ENCODE measurements at places on chromosomes 1 and 21.

DNA sequence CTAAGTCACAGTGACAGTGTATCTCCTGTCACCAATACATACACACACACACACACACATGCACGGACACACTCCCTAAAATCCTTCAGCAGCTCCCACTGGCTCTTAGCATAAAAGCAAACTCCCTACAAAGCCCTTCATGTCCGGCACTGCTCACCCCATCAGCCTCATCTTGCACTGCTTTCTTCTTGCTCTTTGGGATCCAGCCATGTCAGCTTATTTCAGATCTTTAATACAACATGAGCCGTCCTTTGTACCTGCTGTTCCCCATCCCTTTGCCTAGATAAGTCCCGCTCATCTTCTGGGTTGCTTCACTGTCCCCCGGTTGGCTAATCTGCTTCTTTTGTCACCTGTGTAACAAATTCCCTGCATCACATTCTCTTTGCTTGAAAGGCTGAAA is 82.1 kb upstream of the VAV3 start:
- no peak for DNase-seq

- DNase-seq, result no peak
These were observed 20.8 kb upstream of the SLC35F3 start for GRCh38 chr1:233883671-233884070.

DNA sequence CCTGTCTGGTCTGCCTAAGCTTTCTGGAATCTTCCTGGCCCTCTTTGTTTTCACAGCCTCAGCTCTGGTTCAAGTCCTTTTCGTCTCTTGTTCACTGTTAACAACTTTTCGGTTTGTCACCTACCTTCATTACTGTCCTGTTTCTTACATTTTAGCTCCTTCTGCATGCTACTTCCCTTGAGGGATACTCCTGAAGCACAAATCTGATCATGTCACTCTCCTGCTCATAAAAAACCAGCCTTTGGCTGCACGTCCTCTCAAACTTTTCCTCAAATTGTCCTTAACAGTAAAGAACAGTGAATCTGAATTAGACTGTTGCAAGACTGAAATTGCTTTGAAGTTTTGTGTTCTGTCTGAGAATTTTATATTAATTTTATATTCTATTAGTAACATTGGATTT is 3.3 kb downstream of the RAVER2 start:
- DNase-seq, result no peak

GRCh38 chr21:18913914-18914313 is 510.3 kb upstream of the TMPRSS15 start:
- no peak for DNase-seq

- DNase-seq, result peak; percentile 80
These were observed 54.7 kb downstream of the MEF2D start for GRCh38 chr1:156445789-156446263.

- no peak for DNase-seq
These were observed 218.7 kb downstream of the FMN2 start for GRCh38 chr1:240310226-240310925.

GRCh38 chr1:225572422-225572821 is 80.5 kb downstream of the ENAH start:
- no peak for DNase-seq

GRCh38 chr1:206975306-206975705 is 5.0 kb upstream of the FCAMR start:
- DNase-seq, result no peak

DNA sequence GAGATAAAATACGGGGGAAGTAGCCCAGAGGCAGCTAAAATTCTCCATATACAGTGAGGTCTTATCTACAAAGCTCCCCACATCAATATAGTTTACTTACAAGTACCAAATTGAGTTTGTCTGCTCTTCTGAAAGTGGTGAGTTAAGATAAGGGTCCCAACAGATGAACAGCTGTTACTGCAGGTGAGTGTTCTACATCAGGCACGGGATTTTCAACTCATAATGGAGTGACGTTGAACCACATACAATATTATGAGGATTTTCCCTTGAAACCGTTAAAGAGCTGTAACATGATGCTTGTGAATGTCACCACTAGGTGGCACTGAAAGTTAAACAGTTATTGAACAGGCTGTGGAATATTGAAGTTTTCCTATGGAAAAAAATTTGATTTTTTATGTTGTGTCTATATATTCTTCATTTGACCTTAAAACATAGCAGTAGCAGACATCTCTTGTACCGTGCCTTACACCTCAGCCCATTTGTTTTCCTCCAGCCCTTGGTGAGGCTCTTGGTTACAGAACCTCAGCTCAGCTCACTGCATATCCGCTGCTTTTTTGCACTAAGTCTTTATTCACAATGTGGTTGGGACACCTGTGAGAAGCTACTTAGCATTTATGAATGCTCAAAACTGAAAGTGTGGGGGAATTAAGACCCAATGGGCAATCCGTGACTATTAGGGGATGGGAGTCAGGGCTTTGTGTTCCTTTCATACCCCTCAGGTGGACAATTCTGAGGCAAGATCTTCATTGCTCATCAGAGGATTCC is 23.2 kb downstream of the CD1D start:
- peak; percentile 55 for DNase-seq

DNA sequence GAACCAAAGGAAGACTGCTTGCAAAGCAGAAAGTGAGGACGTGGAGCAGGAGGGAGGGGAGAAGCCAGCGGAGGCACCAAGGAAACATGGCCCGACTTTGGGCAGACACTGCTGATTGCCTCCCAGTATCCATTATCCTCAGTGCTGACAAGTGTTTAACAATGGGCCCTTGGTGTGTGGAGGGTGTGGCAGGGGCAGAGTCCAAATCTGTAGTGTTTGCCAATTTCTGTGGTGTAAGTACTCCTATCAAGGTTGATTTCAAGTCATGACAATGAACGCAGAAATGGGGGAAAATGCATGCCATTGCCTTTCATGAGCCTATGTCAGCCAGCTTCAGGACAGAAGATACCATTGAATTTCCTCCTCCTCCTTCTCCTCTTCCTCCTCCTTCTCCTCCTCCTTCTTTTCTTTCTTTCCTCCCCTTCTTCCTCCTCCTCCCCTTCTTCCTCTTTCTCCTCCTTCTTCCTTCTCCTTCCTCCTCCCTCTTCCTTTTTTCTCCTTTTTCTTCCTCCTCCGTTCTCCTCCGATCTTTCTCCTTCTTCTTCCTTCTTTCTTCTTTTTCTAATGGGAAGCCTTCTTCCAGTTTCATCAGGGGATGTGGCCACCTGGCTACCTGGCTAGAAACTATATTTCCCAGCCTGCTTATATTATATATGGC is 10.3 kb upstream of the PHC2 start:
- no peak for DNase-seq

GRCh38 chr1:107138166-107138565 is 2.7 kb upstream of the NTNG1 start:
- DNase-seq, result no peak

DNA sequence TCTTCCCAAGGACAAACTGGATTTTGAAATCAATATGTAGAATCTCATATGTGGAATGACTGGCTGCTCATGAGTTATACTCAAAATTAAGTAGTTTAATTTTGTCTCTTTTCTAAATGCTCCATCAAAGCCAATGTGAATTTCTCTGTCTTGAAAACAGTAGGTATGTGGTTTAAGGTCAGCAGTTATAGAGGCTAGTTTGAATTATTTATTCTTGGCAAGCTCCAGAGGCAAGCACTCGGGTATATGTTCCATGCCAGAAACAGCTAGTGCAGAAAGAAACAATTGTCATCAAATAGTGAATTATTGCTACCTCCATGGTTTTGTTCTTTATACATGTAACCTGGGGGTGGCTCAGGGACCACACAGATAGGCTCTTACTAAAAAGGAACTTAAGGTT is 63.5 kb downstream of the LRIG2 start:
- DNase-seq, result no peak

GRCh38 chr1:161531986-161532643 is 7.8 kb downstream of the HSPA6 start:
- no peak for DNase-seq

- peak; percentile 53 for DNase-seq
These were observed 29.6 kb upstream of the DIPK1A start for GRCh38 chr1:92990828-92991227.

- no peak for DNase-seq
These were observed 38.3 kb upstream of the GBP5 start for GRCh38 chr1:89310976-89311375.

DNA sequence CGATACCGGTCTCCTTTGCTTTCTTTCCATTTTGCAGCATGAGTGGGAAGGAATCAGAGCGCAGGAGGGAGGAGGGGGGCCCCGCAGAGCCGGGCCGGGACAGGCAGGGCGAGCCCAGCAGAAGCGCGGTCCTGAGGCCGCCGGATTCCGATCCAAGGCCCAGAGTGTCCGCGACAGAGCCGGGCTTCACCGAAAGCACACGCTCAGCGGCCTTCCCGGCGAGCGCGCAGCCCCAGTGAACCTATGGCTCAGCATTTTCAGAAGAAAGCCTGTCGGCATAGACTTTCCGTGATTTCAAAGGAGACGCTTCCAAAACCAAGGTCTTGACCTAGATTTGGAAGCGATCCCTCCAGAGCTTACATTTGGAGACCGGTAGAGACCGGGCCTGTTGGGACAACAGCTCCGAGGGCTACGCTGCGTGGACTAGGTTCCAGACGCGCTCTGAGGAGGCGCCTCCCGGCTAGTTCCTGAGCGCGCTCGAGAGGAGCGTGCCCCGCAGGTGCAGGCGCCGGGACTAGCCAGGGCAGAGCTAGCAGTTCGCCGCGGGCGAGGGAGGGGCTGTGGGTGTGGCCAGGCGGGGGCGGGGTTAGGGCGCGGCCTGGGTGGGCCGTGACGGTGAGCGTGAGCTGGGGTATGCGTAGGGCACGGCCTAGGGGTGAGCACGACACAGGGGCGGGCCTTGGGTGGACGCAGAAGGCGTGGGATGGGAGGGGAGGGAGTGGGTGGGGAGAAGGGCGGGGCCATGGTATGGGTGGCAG is 27.8 kb upstream of the PRSS38 start:
- peak; percentile 97 for DNase-seq

- no peak for DNase-seq
These were observed 15.6 kb upstream of the ATP1B1 start for GRCh38 chr1:169090900-169091311.

DNA sequence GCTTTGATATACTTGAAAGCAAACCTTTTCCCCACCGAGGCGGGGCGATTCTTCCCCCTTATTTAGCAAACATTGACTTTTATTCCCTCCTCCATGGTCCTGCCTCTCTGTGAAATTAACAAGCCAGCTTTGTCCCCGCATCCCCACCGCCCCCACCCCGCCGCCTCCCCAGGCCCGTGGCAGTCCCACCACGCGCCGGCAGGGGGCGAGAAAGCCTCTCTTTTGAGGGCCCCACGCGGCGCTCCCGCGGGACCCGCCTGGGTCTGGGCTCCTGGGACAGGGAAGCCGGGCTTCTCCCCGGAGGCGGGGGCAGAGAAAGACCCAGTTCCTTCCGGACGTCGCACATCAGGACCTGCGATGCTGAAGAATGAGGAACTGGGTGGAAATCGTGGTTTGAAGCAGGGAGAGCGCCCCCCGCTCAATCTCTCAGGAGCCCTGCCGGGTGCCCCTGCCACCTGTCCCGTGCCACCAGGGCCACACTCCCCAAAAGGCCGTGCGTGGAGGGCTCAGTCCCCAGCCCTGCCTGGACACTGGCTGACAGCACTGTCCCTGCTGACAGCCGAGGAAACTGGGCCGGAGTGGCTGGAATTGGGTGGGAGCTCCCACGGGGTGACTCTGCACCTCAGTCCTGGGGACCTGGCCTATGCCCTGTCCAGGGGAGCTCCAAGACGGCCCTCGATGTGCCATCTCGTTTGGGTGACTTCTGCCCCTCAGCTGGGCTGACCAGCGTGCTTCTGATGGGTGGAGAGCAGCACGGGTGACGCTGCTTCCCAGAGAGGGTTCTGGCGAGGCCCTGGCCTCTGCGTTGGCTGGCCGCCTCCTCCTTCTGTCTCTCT is 8.6 kb upstream of the ACTRT2 start:
- peak; percentile 20 for DNase-seq

GRCh38 chr1:151130987-151131586 is 15.3 kb downstream of the SEMA6C start:
- DNase-seq, result peak; percentile 89

DNA sequence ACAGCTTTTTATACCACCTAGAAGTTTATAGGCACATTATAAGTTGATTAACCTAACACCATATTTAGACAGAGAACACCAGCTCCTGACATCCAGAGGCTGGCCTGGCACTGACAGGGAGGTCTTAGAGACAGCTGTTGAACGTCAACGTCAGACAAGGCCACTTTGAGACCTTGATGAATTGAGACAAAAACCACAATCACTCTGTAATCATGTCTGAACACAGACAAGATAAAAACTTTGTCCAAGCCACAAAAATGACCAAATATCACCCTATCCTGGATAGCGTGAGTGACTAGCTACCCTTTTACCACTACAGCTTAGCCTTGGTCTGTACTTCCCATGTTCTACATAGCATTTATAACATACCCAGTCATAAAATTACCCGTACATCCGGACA is 403.6 kb upstream of the CHRM3 start:
- no peak for DNase-seq

DNA sequence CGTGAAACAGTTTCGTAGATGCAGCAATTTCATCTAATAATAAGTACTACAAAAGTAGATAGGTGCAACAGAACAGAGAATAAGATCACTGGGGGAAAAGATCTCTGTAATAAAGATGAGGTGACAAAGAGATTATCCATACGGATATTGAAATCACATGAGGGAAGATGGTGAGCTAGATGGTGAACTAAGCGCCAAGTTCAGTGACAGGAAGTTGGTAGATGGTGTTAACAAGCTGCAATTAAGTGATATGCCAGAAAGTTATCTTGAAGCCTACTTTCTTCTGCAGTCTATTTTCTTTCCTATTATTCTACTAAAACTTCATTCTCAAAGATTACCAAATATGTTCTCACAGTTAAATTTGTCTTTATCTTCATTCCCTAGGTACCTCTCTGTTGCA is 7.1 kb downstream of the LRIF1 start:
- DNase-seq, result no peak

GRCh38 chr1:17671314-17671705 is 83.8 kb upstream of the ACTL8 start:
- DNase-seq, result no peak

DNA sequence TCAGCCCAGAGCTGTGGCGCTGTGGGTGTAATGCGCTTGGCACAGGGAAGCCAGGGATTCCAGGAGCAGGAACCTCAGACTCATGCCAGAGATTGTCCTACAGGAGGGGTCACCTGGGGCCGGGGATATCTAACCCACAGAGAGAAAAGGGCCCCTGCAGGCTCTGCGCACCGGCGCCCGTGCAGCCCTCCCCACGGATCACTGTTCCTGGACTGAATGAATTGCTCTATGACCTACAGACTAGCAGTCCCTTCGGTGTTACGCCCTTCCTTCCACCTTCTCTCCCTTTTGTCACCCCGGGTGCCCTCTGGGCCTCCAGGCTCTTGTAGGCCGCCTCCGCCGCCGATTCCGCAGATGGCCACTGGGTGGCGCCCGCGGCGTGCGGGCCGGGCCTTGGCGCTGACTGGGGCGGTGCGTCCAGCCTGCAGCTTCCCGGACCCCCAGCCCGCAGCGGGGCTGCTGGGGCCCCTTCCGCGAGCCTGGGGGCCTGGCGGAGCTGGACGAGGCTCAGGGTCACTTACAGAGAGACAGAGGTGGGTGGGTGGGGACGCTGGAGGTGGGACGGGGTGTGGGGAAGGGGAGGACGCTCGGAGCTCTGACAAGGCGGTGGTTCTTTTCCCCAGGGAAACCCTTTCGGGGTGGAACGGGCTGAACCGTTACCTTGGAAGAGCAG is 101.3 kb downstream of the IER5 start:
- DNase-seq, result peak; percentile 67

GRCh38 chr1:28178690-28179485 is 2.4 kb upstream of the PTAFR start:
- no peak for DNase-seq

- peak; percentile 20 for DNase-seq
These were observed 531 bp upstream of the HMGN2 start for GRCh38 chr1:26471498-26472319.

Measured in CD4-positive, alpha-beta T cell treated with Interleukin-4 for 1 hour (primary cell).